Neuronal stem cell (in vitro differentiated cells): ENCODE measurements at places on chromosomes 12 and 14.
A peak's percentile ranks its signal among the peaks of the same experiment; 100 is the strongest.

DNA sequence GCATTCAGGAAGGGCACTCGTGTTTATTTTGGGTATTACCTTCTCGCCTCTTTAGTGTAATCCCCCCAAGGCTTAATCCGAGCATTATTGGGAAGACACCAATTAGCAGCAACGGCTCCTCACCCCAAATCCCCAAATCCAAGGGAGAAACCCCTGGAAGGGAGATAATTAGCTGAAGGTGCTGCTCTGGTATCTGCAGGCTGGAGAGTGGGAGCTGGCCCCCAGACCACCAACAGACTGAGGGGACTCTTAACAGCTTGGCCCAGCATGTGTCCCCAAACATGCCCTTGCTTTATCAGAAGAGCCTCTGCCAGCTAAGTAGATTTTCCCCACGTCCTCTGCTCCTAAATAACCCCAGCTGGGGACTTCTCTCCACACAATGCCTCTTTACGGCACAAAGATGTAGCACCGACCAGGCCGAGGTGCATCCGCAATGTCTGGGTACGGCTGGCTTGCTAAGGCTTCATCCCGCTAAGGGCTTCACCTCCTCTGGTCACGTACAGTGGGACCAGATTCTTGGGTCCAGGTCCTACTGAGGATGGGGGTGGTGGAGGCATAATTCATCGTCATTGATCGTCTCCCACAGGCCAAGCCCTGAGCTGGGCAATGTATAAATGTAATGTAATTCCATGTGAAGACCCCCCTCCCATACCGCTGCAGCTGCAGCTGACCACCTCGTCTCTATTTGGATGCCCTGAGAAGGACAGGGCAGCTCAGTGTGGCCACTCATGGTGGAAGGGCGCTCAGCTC is 123.7 kb upstream of the GSC start:
- H3K27me3 ChIP-seq: no peaks in the 10 kb centered on the region
- peaks cover 15% of the 10 kb centered on the region for H3K4me1 ChIP-seq
- peak; percentile 6 for DNase-seq
- no peak overlapping the region for H3K27ac ChIP-seq
- H3K4me3 ChIP-seq: no peak overlapping the region

DNA sequence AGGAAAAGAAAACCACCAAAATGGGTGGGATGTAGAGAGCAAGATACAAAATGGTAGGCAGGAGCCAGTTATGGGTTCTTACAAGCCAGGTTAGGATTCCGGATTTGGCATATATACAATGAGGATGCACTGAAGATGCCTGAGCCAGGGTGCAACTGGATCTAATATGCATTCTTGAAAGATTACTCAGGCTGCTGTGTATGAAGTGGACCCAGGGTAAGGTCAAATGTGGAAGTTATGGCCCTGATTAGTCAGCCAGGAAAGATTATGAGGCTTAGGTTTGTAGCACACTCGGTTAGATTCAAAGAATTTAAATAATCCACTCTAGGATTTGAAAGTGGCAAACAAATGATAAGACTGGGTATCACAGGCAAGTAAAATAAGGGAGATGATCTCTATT is 1750.7 kb upstream of the FLRT2 start:
- no peaks in the 10 kb centered on the region for H3K4me1 ChIP-seq
- DNase-seq: no peak
- no peaks in the 10 kb centered on the region for H3K36me3 ChIP-seq
- no peak overlapping the region for H3K4me3 ChIP-seq
- H3K27me3 ChIP-seq: no peaks in the 10 kb centered on the region

- H3K27ac ChIP-seq: no peak overlapping the region
- H3K36me3 ChIP-seq: no peaks in the 10 kb centered on the region
- DNase-seq: no peak
- no peaks in the 10 kb centered on the region for H3K4me1 ChIP-seq
Observed at GRCh38 chr12:91142221-91142631, 30.9 kb upstream of the LUM start.

GRCh38 chr14:64195199-64195598 is 99.0 kb downstream of the ESR2 start:
- H3K4me3 ChIP-seq: no peak overlapping the region
- DNase-seq: no peak
- no peak overlapping the region for H3K27ac ChIP-seq

DNA sequence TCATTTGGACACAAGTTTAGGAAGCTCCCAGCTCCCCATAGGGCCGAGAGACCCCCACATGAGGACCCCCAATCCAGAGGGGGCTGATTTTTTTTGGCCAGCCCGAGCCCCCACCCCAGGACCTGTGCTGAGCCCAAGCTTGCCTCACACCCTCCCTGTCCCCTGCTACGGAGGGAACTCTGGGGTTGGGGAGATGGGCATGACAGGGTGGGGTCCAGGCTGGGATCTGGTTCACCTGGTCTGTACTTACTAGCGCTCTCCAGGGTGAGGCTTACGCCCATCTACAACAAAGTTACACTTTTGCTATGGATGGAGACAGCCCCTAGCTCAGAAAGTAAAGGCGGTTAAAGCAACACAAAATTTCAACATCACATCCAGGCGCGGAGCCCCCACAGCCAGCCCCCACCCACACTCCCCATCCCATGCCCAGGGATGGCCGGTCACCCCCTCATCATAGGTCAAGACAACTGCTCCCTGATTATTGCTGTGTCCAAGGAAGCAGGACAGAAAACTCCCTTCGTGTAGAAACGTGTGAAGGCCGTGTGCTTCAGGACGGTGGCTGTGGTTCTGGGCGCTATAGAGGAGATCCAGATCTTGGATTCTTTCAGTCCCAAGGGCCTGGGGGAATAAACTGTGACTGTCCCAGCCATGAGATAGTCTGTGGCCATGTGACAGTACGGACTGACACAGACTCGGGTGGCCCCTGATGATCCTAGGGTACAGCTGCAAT is 10.7 kb downstream of the SLC25A29 start:
- peaks cover 64% of the 10 kb centered on the region for H3K36me3 ChIP-seq
- DNase-seq: no peak
- peaks cover under 1% of the 10 kb centered on the region for H3K4me1 ChIP-seq
- H3K27ac ChIP-seq: no peak overlapping the region
- H3K4me3 ChIP-seq: no peak overlapping the region

- H3K27ac ChIP-seq: no peak overlapping the region
- H3K4me3 ChIP-seq: no peak overlapping the region
- H3K4me1 ChIP-seq: no peaks in the 10 kb centered on the region
- no peaks in the 10 kb centered on the region for H3K36me3 ChIP-seq
- no peaks in the 10 kb centered on the region for H3K27me3 ChIP-seq
Observed at GRCh38 chr14:66248256-66248655, 237.9 kb upstream of the CCDC196 start.

- no peak overlapping the region for H3K4me3 ChIP-seq
- H3K27me3 ChIP-seq: no peaks in the 10 kb centered on the region
- no peak for DNase-seq
Observed at GRCh38 chr12:43113135-43113534, 438.9 kb downstream of the ADAMTS20 start.
